ENCODE measurements at places on chromosomes 3 and 15. TPM values are rescaled to one million over a fixed set of nuclear protein-coding genes. Genes with fewer than 3 reads are reported as not detected.

DNA sequence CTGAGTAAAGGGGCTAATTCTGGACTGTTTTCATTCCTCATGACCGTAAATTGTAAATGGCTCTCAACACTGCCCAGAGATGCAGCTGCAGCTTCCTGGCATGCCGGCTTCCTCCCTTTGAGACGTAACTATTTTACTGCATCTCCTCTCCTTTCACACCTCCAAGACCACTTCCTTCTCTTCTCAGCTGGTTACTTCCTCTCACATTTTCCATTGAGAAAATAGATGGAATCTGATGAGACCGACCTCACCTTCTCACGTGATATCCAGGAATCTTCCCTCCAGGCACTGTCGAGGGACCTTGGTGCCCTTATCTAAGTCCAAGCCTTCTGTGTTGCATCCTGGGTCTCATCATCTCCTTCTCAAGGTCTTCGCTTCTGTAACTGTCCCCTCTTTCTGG is 12.7 kb downstream of the LYSMD4 start:
- DNase-seq, result no peak

GRCh38 chr3:142225885-142226215 is 465 bp upstream of the GK5 start:
- DNase-seq, result no peak

Gene EXD1
- total RNA-seq, result not detected

DNA sequence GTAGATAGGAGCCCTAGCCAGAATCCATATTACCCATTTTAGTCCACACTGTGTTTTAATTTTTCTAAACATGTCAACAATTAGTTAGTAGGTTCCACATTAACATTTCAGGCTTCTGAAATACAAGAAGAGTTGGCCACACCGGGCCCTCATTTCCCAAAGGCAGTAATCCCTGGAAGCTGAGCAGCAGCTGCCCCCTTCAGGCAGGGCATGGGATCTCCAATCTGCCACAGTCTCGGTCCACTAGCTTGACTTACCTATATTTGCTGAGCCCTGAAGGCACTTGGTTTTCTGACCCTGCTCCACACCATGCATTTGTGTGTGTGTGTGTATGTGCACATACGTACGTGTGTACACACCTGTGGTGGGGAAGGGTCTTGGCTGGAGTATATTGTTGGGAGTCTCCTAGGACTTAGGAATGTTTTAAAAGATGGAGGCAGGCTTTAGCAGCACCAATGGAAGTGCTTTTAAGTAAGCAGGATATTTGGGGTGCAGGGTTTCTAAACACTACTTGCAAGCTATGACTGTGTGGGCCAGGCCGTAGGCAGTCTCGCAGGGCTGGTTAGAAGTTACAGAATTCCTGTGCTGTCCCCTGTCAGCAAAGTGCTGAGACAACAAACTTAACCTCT is 71.2 kb upstream of the SOX14 start:
- no peak for DNase-seq

GRCh38 chr3:113629584-113630421 is 66.6 kb downstream of the USF3 start:
- no peak for DNase-seq

Gene PPP1R14D
- not detected for total RNA-seq

Gene PLA2G4E
- total RNA-seq, result not detected

Gene FBXO22
- 43.3 TPM for total RNA-seq

- no peak for DNase-seq
These were observed 625.0 kb downstream of the MCTP2 start for GRCh38 chr15:94856267-94856854.
